Left lobe of liver (tissue), 2 donors: ENCODE measurements at places on chromosomes 4 and X. TPM values are rescaled to one million over a fixed set of nuclear protein-coding genes. Genes with fewer than 3 reads are reported as not detected.

Gene LANCL3
- total RNA-seq: 0.05 TPM

Gene MAMLD1
- total RNA-seq: 3.1 TPM

Gene GAB3
- 0.73 TPM for total RNA-seq

Gene UBQLN2
- total RNA-seq: 11.6 TPM

Gene GLUD2
- 3.7 TPM for total RNA-seq

Gene USP17L17
- not detected for total RNA-seq

Gene USP17L11
- not detected for total RNA-seq

Gene CXorf49
- not detected for total RNA-seq

Gene KLHL34
- total RNA-seq: 0.33 TPM

Gene STARD8
- total RNA-seq: 10.6 TPM
